ENCODE measurements at places on chromosomes 11 and 22.

DNA sequence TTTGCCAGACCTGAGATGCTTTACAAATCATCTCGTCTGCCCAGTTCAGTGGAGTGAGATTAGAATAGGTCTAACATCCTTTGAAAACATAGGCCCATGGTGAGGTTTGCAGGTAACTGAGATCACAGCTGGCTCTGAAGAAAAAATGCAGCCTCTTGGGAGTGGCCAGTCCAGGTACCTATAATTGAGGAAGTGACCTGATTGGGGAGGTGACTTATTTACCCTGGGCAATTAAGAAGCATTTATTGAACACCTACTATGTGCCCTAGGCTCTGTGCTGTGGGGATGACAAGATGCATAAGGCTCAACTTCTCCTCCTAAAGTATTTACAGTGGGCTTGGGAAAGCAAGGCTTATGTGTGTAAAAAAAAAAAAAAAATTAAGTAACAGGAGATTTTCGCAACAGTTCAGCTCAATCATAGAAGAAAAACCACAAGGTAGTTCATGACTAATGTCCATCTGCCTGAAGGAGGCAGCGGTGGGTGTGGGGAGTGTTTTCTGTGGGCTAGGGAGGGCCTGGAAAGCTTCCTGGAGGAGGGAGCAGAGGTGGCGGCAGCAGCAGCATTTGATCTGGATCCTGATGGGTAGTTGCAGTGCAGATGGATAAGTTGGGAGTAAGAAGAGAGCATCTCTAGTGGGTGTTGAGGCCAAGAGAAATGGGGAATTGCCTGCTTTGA, 16.1 kb downstream of the MICAL2 start:
- peak; percentile 93 for DNase-seq

- DNase-seq = no peak
Observed at GRCh38 chr11:77152846-77153245, 24.8 kb downstream of the MYO7A start.

DNA sequence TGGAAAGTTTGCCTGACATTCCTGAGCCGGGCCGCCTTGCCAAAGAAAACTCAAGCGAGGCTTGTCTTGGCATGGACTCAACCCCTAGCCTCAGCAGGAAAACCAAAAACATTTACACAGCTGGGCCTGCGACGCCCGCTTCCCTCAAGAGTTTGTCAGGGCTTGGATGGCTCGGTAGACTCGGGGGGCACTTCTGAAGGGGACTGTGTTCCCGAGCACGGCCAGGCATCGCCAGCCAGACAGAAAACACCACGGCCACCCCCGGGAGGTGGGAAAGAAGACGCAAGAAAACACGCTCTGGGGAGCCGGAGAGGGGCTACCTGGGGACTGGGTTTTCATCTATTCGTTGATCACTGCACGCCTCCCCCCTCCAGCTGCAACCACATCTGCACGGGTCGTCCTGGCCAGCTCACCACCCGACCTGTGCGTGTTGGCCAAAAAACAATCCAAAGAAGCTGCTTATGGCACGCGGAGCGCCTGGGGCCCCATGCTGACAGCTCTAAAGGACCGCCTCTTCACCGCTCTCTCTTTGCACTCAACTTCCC, 380.7 kb downstream of the MN1 start:
- peak; percentile 92 for DNase-seq

GRCh38 chr11:45937916-45938315, 15.5 kb downstream of the LARGE2 start:
- no peak for DNase-seq

- DNase-seq = no peak
Observed at GRCh38 chr11:116813170-116813569, 9.9 kb downstream of the APOA4 start.

DNA sequence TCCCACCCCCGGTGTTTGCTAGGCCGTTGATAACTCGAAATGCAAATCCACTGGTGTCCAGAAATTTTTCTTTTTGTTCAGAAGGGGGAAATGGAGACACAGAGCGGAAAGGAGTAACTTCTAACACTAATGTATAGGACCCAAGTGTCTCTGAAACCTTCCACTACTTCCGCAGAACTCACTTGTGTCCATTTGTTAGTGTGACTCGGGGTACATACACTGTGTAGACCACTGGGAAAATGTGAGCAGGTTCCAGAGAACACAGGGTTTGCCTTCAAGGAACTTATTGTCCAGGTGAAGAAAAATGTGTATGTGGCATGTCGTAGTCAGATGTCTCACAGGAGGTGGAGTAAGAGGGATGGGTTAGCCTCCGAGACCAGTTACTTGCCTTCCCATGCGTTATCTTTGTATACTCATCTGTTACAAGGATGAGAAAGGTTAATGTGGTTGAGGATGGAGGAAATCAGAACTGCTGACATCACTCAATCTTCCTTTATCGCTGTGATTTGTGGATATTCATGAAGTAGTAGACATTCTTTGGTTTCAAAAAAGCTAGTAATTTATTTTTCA, 857 bp downstream of the ARCN1 start:
- DNase-seq = peak; percentile 82

DNA sequence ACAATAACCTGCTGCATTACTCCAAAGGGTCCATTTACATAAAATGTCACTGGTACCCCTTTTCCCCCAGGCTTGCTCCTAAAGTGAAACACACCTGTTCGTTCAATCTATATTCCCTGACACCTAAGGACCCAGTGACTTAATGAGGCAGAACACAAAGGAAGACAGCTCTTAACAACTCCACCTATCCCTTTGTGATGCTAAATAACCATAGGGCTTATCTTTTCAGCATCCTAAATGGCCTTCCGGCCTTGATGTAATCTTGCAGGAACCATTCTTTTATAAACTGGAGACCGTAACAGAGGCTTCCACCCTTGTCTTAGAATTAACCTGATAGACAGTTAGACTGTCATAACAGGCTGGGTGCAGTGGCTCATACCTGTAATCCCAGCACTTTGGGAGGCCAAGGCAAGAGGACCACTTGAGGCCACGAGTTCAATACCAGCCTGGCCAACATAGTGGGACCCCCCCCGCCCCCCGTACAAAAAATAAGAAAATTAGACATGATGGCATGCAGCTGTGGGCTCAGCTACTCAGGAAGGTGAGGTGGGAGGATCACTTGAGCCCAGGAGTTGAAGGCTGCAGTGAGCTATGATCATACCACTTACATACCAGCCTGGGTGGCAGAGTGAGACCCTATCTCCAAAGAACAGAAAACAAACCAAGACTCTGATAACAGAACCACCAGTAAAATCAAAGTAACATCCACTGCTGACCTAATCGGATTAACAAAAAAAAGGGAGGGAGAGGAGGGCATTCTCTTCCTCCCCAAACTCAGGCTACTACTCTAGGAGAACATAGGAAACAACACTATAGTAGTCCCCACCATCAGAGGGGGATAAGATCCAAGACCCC, 5.1 kb downstream of the CHEK2 start:
- no peak for DNase-seq

- no peak for DNase-seq
Observed at GRCh38 chr11:2330696-2331095, 28.9 kb downstream of the TSPAN32 start.

DNA sequence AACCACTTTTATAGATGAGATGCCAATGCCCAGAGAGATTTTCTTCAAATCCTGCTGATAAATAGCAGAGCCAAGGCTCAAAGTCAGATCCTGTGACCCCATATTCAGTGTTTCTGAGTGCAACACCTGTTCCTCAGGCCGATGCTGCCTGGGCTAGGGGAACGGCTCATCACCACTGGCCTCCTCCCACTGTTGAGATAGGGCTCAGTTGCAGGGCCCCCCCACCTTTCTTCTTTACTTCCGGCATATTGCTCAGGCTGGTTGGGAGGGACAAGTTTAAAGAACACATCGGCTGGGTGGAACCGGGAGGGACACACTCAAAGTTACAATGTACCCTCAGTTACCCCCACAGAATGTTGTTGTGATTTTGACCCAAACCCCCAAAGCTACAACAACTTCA, 88.3 kb upstream of the CRTAM start:
- DNase-seq = no peak

DNA sequence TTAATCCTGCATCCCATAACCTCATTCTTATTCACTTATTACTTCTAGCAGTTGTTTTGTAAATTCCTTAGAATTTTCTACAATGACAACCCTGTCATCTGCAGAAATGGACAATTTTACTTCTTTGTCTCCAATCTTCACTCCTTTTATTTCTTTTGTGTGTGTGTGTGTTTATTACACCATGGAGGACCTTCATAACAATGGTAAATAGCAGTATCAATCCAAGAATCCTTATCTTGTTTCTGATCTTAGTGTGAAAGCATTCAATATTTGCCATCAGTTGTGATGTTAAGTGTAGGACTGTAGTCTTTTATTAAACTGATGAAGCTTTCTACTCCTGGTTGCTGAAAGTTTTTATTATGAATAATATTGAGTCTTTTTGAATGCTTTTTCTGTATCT, 109.1 kb downstream of the MPPED2 start:
- no peak for DNase-seq

GRCh38 chr11:111602865-111603610, 789 bp downstream of the SIK2 start:
- DNase-seq = peak; percentile 64

- DNase-seq = peak; percentile 52
Observed at GRCh38 chr11:67303835-67304411, 593 bp downstream of the SSH3 start.

DNA sequence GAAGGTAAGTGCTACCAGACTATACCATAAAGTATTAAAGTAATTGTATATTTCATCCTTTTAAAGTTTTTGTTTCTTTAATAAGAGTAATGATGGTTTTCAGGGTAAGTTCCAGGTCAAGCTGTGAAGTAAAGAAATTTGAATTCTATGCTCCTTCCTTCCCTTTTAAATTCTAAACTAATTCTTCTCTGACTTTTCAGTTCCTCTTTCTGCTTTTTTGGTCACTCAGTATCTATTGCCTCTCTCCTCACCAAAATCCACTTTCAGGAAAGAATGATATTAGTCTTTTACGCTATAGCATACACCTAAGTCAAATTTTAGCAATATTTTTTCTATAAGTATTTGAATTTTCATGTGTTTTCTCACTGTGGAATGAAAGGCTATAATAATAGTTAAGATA, 8.2 kb downstream of the MMP8 start:
- DNase-seq = no peak

GRCh38 chr11:64855596-64856304, 11.3 kb upstream of the CDC42BPG start:
- DNase-seq = peak; percentile 38

GRCh38 chr22:33299245-33299956, 241.2 kb upstream of the SYN3 start:
- DNase-seq = no peak

GRCh38 chr22:28259774-28260312, 340.8 kb upstream of the PITPNB start:
- DNase-seq = no peak

DNA sequence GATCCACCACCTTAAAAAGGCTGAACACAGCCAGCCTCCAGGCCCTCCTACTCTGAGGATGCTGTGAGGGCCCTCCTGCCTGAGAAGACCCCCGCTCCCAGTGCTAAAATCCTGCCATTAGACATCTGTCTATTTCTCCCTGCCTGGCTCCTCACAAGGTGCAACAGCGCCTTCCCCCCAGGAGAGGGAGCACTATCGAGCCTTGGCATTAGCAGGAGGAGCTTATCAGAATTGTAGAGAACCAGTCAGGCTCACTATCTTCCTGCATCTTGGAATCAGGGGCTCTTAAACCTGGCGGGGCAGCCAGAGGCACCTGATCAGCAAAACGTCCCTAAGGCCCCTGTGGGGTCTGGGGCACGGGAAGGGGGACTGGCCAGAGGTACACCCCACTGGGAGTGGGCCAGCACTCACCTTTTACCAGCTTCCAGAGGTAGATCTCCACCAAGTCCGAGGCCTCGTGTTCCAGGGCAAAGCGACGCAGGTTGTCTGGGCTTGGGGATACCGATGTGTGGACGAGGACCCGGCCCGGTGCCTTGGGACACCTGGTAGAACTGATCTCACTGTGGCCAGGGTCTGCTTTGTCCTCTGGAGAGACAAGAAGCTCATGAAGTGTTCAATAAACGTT, 28.7 kb downstream of the CHRDL2 start:
- peak; percentile 75 for DNase-seq

DNA sequence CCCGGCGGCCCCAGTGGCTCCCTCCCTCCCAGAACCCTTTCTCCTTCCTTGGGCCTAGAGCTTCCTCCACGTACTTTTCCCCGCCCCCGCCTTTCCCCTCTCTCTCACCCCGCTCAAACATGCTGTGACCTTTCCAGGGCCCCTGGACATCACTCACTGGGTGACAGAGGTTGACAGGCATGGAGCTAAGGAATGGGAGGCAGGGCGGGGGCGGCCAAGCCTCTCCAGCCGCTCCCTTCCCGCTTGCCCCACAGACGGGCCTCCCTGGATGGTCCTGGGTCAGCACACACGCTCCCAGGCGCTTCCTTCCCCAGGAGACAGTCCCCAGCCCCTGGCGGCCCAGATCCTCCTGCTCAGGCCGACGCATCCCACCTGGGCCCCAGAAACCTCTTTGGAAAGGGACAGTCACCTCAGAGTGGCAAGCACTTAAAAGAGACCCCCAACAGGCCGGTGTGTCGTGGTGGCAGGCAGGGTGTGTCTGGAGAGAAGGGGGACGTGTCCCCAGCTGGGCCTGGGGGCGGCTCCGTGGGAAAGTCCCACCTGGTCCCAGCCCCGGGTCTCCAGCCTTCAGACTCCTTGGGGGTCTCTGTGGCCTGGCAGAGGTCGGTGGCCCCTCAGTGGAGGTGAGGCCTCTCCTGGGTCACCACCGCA, 8.8 kb downstream of the H19 start:
- no peak for DNase-seq

DNA sequence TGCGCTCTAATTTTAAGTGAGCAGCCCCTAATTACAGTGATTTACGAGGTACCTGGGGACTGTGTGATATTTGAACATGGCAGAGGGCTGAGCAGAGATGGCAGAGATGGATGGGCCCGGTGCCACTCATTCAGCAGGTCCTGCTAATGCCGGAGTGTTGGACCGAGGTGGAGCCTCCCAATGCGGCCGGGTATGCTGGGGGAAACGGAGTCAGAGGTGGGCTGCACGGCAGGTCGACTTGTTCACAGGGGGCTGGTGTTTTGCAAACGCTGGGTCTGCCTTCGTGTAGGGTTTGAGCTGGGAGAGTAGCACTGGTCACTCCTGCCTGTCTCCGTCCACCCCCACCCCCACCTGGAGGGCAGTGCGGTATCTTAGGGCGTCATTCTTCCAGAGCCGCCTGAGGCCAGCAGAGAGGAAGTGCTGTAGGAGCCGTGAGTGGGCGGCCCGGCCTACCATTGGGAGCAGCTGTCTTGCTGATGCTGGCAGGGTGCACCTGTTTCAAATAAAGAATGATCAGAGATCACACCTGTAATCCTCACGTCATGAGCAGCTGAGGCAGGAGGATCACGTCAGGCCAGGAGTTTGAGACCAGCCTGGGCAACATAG, 122.6 kb downstream of the IGLL1 start:
- no peak for DNase-seq

GRCh38 chr11:9512370-9513019, 51.7 kb downstream of the ZNF143 start:
- peak; percentile 34 for DNase-seq
